Stimulated activated CD4-positive, alpha-beta T cell treated with anti-CD3 and anti-CD28 coated beads, Interleukin-1b, Interleukin-23, amount 100 ng/mL, for 1 hour (primary cell): ENCODE measurements at places on chromosomes 1 and 21.

- no peak for DNase-seq
These were observed 58.2 kb downstream of the LMX1A start for GRCh38 chr1:165298203-165298820.

- DNase-seq, result no peak
These were observed 12.0 kb upstream of the PRELP start for GRCh38 chr1:203463469-203464062.

- DNase-seq, result no peak
These were observed 770.7 kb upstream of the CXADR start for GRCh38 chr21:16742131-16742641.

DNA sequence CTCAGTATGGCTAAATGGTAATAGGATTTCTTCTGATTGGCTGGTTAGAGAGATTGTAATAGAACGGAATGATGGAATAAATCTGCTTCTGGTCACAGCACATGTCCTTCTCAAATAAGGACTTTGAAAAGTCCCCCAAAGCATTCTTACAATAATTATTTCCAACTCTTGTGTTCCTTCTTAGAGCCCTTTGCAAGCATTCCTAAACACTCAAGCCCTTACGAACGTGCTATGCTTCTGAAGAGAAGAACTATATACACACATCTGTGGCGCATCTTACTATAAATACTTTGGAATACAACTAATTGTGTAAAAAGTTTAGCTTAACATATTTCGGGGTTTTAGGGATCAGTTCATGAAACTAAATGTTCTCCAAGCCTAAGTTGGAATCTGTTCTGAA is 25.6 kb downstream of the CLIC4 start:
- DNase-seq, result no peak

GRCh38 chr1:23638188-23638619 is 53.4 kb upstream of the RPL11 start:
- DNase-seq, result no peak

DNA sequence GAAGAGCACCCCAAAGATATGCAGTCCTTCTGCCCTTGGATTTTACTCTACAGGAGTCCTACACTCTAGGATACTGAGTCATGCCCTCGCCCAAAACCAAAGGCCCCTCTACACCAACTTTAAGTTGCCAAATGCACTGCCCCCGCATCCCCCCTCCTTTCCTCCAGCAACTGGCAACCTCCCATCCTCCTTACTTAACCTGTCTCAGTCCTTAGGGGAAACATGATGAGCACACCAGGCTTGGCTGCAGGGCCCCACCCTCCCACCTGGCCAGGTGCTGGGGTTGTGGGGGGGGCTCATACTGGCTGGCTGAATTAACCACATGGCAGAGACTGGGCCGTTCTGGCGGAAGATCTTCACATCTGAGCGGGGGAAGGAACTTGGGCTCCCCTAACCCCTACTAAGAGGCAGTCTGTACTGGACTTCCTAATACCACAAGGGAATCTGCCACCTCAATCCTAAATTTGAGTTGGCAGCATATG is 1.2 kb downstream of the HDGF start:
- no peak for DNase-seq

DNA sequence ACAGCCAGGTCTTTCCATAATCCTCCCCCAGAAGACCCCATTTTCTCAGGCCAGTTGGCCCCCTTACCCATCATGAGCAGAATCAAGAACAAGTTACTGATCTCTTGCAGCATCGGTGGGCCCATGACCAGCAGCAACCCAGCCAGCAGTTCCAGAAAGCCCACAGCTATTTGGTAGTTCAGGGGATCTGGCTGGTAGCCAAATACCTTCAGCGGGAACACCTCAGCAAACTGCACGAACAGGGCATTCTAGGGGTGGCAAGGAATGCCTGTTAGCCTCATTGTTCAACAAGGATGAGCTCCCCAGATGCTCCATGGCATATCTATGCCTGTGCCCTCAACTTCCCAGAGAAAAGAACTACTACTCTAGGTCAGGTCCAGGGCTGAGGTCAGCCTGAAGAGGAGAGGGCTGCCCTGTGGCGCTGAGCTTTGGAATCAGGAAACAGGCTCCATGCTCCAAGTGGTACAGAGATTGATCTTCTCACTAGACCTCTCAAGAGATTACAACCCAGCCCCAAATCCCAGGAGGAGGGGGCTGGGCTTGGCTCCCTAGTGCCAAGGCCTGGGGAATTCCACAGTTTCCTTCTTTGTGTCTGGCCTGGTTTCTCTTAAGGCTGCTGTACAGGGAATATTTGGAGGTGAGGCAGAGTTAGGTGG is 1.3 kb downstream of the TMEM35B start:
- DNase-seq, result no peak

- no peak for DNase-seq
These were observed 1.5 kb downstream of the THEMIS2 start for GRCh38 chr1:27873671-27874384.

- DNase-seq, result no peak
These were observed 34.9 kb downstream of the DUSP10 start for GRCh38 chr1:221706876-221707582.

GRCh38 chr1:247385283-247385682 is 30.7 kb upstream of the NLRP3 start:
- no peak for DNase-seq

DNA sequence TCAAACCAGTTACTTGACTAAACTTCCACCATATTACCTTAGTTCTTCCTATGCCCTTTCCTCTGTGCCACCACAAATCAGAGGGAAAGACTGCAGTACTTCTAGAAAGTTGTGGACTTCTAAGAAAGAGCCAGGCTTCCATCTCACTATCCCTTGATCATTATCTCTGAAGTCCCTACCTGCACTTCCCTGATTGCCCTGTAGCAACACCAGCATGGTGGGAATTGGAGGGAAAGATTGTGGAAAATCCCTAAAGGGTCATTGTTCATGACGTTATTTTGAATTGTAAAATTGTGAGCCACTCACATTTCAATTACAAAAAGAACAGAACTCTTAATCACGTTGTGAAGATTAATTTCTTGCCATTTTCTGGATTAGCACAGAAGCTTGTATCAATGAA is 23.4 kb upstream of the KIAA1614 start:
- DNase-seq, result no peak

DNA sequence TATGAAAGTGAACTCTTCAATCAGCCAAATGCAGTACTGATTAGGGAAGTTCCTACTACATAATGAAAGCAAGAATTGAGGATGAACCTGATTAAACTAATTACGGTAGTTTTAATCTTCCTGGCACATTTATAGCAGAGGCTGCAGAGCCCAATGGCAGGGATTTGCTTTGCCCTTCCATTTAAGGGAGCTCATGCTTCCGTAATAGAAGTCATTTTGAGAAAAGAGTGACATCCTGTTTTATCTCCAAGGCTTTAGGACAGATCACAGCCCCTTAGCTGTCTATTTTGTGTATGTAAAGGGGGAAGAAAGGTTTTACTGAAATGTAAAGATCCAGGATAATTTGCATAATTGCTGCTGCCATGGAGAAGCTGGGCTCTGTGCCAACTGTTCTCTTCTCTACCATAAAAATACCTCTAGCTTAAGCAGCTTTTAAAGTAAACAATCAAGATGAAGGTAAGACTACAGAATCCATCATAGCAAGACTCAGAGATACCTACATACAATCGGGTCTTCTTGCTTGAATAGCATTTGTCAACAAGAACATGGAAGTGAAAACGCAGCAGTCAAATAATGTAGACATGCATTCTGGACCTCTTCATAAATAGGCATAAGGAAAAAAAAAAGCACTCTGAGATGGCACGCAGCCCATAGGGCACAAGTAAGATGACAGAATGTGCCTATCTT is 62.5 kb downstream of the ASH1L start:
- DNase-seq, result no peak

GRCh38 chr1:28577738-28578536 is 14.1 kb upstream of the RAB42 start:
- no peak for DNase-seq

- no peak for DNase-seq
These were observed 21.2 kb upstream of the CHI3L1 start for GRCh38 chr1:203207751-203208150.

- no peak for DNase-seq
These were observed 790 bp upstream of the TMEM54 start for GRCh38 chr1:32901823-32902534.

- no peak for DNase-seq
These were observed 62.2 kb downstream of the HSF2BP start for GRCh38 chr21:43597052-43597451.

DNA sequence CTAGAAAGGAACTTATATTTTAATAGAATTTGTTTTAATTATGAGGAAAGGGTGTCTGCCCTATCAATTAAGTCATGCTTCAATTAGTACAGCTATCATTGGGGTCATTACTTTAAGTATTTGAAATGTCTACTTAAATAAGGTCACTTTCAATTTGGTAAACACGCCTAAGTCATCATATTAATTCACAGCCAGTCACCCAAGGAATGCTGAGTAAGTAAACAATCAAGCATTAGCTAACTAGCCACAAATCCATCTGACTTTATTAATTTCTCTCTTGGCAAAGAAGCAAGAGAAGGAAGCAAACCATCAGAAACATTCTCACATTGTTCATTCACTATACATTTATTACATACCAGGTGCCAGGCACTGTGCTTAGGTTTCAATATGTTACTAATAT is 1.2 kb upstream of the LRRC52 start:
- DNase-seq, result no peak

- no peak for DNase-seq
These were observed 14.7 kb upstream of the PTGFR start for GRCh38 chr1:78475888-78476610.
